ENCODE measurements at places on chromosomes 2 and 18.

DNA sequence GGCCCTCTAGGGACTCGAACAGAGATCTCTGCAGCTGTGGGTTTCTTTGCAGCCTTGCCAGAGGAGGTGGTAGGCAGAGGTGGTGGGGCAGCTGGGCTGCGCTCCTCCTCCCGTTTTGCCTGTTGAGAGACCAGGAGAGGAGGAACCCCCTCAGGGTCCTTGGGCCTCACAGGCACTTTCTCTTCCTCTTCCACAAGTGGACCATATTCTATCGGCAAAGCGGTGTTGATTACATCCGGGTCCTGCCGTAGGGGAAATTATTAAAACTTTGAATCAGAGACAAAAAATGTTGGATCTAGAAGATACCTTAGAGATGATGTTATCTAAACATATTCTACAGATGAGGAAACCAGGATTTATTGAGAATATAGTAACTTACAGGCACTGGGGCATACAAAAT is 78.5 kb downstream of the CLIP4 start:
- no peak for DNase-seq

DNA sequence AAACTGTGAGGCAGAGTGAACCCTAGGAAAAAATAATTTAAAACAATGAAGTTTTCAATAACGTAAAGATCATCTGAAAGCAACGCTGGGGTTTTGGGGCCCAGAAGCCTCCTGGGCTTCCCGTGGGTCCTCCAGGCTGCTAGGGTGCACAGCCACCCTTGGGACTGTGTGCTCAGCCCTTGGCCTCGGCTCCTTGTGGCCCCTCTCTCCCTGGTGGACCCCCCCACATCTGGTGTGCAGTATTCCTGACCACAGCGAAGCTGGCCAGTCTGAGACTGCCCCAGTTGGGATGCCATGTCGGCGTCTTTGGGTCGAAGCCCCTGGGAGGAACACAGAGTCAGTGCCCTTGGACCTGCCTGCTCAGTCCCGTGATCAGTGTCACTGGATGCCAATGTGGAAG is 53.0 kb downstream of the ACKR3 start:
- DNase-seq: no peak

DNA sequence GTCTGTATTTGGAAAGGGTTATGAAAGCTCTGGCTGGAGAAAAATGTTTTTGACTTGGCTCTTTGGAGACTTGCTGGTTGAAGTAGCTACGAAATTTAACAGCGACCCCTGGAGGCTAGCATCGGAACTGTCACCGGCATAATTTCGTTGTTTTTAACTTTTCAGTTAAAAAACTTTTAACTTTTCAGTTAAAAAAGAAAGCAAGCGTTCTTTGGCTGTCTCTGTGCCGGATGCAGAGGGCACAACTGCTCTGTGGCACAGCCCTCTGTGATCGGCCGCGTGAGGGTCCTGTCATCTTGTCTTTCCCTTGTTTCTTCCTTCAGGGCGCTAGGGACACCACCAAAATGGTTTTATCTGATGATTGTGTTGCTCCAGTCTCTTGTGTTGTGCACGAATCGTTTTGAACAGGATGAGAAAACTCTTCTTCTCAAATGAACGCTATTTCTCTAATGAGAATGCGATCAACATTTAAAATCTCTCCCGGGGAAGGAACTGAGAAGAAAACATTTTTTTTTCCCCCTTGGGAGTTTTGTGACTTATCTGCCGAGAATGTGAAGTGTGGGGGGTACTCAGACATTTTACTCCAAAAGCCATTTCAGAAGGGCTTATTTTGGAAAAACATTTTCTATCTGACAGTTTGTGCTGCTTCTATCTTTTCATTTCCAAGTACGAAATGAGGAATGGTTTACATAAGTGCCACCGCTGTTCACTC is 57.1 kb downstream of the ADCYAP1 start:
- DNase-seq: no peak

- DNase-seq: peak; percentile 32
These were observed 100.4 kb upstream of the SLC1A4 start for GRCh38 chr2:64888591-64889309.
